IPS-NIHi11 (cell line): ENCODE measurements at places on chromosomes 6 and 20.
A peak's percentile ranks its signal among the peaks of the same experiment; 100 is the strongest.

DNA sequence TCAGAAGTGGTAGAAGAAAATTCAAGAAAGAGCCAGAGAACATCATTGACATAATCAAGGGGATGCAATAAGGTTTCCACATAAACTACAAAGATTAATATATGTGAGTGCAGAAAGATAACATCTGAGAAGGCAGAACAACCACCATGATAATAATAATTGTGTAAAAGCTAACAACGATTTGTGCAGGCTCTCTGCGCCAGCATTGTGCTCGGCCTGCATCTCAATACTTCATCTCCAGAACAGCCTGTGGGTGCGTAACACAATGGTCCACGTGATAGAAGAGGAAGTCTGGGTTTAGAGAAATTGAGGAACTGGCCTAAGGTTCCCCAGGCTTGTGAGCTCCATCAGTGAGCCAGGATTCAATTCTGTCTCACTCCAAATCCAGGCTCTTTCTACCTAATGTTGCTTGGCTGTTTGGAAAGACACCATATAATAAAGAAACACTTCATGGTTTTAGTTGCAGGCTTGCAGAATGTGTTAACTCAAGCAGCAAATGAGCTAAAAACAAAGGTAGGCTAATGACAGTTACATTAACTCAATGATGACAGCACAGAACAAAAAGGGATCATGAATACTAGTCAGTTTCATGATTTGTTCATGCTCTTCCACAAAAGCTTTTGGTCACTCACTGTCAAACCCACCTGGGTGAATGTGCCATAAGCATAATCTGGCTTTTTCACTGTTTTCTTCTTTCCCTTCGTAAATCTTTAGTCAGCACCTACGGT lies 71.2 kb downstream of the LY86 start:
- DNase-seq = no peak

DNA sequence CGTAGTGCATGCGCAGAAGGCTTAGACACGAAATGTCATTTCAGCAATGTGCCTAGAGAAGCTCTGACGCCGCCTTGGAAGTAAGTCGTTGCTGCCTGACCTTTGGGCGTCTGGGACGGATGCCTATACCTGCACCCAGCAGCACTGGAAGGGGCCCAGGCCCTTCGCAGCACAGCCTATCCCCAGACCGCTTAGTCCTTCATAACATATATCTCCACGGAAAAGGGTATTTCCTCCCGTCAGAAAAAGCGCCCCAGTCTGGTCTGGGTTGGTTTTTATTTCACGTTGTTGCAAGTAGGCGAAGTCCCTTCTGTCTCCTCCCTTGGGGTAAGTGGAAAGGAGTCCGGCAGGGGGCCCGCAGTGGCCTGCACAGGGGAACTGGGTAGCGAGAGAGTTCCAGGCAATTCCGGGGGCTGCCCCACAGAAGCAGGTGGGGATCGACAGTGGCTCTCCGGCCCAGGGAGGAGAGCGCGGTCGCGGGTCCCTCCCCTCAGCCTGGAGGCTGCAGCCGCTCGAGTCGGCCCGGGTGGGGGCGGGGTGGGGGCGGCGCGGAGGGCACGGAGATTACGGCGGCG lies 559 bp upstream of the EYA4 start:
- peak; percentile 60 for DNase-seq

GRCh38 chr6:101935732-101936131 lies 542.2 kb downstream of the GRIK2 start:
- no peak for DNase-seq

GRCh38 chr6:80454197-80454596 lies 347.7 kb downstream of the BCKDHB start:
- no peak for DNase-seq

DNA sequence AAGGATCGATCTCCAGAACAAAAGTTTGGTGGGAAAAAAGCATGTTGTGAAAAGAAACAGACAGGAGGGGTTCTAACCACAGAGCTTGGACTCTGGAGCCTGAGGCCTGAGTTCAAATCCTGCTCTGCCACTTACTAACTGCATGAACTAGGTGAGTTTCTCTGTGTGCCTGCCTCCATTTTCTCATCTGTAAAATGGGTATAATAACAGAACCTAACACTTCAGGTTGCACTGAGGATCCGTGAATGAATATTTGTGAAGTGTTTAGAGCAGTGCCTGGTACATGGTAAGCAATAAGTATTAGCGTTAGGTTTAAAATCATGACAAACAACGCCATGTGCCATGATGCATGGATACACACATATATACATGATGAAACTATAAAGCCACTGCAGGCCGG lies 36.6 kb downstream of the TTLL9 start:
- DNase-seq = no peak

DNA sequence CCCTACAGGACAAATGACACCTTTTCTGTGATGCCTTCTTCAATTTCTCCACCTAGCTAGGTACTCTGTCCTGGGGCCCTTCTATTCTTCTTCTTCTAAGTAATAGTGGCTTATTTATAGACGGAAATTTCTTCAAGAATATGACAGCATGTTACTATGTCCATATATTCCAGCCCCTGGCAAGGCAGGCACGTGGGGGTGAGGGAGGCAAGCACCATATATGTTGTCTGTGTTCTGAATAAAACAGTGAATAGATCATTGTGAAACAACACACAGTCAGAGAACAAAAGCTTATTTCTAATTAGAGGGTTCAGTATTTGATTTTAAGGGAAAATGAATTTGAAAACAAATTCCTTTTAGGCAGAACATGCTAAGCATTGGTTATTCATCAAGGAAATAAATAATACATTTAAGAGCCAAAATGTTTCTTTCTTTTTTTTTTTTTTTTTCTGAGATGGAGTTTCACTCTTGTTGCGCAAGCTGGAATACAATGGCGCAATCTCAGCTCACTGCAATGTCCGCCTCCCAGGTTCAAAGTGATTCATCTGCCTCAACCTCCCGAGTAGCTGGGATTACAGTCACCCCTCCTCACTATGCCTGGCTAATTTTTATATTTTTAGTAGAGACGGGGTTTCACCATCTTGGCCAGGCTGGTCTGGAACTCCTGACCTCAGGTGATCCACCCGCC lies 6.2 kb downstream of the HEBP2 start:
- DNase-seq = no peak

GRCh38 chr6:109820706-109821350 lies 129.7 kb downstream of the FIG4 start:
- no peak for DNase-seq

DNA sequence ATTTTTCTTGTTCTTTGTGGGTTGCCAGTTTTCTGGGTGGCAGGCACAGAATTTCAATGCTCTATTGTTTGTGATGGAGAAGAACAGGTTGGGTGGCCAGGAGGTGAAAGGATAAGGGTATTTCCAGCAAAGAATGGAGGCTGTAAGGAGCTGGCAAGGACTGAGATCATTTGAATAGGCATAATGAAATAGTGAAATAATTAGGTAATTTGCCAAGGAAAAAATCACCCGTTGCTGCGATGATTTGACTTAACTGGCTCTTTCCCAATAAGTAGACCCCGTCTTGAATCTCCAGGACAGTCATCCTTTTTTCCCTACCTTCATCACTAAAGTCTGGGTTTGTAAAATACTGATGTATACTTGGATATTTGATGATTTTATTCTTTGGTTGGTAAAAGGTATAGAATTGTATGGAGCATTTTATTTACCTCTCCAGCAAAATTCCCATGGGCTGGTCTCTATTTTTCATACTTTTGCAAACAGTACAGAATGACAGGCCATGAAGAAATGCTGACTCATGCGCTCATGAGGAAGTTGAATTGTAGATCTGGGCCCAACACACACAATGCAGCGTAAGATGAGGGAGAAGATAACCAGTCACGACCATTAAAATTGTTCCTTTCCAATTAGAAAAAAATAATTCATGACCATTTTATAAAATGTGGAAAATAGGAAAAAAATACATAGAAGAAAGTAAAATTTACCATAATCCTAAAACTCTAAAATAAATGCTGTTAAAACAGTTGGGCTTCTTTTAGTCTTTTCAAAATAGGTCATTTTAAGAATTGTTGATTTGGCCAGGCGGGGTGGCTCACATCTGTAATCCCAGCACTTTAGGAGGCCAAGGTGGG lies 2.4 kb upstream of the GCNT2 start:
- DNase-seq = no peak

DNA sequence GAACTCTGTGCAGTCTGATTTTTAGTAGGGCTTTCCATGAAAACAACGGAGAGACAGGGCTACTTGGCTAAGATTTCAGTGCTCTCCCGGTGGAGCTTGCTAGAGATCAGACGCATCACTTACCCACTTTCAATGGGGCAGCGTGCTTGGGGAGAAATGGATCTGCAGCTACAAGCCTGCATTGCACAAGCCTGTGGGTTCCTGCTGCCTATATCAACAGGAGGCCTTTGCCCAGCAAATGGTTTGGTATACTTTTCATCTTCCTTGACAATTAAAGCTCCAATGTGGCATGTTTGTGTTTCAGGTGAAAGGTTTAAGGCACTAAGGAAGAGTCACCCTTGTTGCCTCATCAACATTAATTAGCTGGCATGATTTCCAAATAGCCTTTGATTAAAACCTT lies 136.0 kb upstream of the FOXQ1 start:
- DNase-seq = no peak

DNA sequence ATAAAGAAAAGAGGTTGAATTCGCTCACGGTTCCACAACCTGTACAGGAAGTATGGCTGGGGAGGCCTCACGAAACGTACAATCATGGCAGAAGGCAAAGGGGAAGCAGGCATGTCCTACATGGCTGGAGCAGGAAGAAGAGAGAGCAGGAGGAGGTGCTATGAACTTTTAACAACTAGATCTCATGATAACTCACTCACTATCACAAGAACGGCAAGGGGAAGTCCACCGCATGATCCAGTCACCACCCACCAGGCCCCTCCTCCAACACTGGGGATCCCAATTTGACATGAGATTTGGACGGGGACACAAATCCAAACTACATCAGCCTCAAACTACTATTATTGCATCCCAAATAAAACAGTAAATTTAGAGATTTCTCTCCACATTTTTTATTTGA lies 53.6 kb upstream of the CST7 start:
- no peak for DNase-seq

DNA sequence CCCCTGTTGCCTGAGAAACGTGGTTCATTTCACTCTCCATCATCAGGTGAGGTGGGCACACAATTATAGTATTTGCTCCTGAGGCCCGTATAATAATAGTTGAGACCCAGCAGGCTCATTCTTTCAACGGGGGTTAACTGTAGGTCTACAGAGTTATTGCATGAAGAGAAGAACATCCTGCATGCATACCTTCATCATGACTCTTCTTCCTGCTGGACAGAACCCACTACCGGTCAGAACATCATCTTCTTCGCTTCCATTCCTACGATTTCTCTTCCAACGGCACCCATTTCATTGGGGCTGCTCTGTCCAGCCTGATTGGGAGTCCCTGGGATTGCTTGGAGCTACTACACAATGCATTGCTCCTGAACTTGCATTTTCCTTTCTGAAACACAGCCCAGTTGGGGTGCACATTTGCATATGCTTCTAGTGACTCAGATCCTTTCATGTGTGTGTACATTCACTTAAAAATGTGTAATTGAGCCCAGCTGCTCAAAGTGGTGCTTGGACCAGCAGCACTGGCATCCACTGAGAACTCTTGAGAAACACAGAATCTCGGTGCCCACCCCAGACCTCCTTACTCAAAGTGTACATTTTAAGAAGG lies 57.4 kb downstream of the SLC24A3 start:
- no peak for DNase-seq

DNA sequence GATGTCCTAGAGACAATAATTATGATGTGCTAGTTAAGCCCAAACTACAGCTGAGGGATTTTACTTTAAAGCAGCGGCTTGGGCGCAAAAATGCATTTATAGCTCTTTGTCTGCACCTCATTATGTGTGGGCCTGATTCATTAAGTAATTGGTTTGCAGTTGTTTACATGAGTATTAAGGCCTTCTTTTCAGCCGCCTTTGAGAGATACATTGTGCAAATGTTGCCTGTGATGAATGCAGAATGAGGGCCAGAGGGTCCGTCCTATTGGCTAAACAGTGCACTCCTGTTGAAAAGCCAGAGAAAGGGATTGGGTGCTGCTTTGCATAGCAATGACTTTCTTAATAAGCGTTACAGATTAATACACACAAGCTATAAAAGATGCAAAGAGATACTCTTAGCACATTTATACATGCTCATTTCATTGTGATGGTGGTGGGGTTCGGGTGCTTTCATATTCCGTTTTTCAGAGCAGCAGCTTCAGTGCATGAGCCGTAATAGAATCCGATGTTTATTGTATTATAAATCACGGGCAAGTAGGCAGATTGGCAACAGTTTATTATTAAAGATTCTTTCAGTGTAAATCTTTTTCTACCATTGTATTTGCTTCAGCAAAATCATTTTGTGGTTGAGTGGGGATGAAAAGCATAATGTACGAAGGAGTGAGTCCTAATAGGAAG lies 68.2 kb upstream of the XRN2 start:
- DNase-seq = no peak

- DNase-seq = no peak
Measured at GRCh38 chr6:129691043-129691640, 18.8 kb downstream of the ARHGAP18 start.

DNA sequence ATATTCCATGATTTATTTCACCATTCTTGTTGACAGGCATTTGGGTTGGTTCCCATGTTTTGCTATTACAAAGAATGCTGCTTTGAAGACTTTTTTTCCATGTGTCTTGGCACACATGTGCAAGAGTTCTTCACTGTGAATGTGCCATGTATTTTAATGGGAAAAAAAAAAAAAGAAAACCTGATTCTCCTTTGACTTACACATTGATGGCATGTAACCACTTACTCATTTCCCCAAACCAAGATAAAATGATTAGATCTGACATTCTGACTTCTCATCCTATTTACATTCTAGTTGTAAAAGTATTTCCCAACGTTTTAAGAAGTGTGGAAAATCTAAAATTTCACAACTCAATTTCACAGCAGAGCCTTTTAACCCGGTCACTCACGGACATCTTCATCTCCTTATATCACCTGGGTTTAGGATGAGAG lies 4.4 kb downstream of the CAP2 start:
- DNase-seq = no peak

DNA sequence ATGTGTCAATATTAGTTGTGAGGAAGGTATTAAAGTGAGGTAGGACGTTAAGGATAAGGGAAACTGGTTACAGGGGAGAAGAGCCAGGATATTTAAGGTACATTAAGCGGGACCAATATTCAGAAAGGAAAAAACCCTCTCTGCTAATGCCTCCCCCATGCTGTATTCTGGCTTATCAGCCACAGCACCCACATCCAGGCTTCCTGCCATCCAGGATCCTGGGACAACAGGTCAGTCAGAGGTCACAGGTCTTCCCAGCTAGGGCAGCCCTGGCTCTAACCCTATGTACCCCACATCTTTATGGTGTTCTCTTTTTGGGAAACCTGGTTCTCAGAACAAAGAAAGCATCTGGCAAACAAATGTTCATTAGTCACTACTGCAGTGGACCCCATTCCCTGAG lies 5.3 kb downstream of the DDRGK1 start:
- no peak for DNase-seq

GRCh38 chr20:62344092-62344491 lies 23.0 kb downstream of the LAMA5 start:
- DNase-seq = no peak

GRCh38 chr6:44653761-44654218 lies 266.3 kb downstream of the CDC5L start:
- DNase-seq = no peak

- no peak for DNase-seq
Measured at GRCh38 chr6:143400258-143401067, 50.0 kb downstream of the ADAT2 start.
